ENCODE measurements at places on chromosomes 2 and 18.

- DNase-seq: no peak
These were observed 35.9 kb downstream of the LHCGR start for GRCh38 chr2:48719480-48720177.

GRCh38 chr2:226983895-226984749 lies 148.3 kb downstream of the RHBDD1 start:
- no peak for DNase-seq

DNA sequence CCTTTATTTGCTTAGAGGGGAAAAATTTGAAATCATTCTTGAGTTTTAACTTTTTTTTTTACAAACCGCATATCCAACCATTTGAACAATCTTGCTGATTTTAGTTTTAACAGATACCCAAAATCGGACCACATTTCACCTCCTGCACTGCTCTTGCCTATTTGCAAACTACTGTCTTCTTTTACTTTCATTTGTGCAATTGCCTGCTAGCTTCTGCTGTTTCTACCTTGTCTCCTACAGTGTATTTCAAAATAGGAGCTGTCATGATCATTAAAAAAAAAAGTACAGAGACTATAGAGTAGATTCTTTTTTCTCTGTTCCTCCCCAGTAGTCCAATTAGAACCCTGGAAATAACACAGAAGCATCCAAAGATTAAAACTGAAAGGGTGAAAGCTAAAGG lies 1081.2 kb downstream of the SOCS6 start:
- no peak for DNase-seq

- DNase-seq: no peak
These were observed 61.3 kb downstream of the GDF7 start for GRCh38 chr2:20728114-20728758.

DNA sequence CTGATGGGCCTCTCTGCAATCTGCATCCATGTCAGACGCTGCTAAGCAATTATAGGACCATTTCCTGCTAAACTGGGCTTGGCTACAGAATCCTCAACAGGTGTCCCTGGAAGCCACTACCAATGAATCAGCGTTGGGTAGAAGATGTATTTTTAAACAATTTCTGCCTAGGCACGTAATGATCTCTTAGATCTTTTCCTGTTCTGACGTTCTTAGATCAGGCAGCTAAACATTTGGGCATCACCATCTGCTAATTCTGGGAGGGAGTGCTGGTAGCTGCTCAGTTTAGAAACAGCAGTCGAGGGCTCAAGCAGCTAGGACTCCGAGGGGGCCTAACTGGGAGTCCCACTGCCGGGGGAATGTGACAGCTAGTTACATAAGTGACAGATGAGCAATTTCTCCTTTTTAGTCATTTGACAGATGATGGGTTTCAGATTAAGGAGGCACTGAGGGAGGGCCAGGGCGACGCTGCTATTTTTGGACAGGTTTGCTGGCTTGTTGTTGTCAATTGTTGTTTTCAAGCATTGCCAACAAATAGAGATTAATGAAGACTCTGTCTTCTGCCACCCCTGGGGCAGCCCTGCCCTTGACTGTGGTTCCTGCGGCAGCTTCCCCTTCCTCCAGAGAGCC lies 92.7 kb downstream of the MRO start:
- DNase-seq: no peak

GRCh38 chr2:118464046-118464445 lies 375.8 kb downstream of the INSIG2 start:
- no peak for DNase-seq

DNA sequence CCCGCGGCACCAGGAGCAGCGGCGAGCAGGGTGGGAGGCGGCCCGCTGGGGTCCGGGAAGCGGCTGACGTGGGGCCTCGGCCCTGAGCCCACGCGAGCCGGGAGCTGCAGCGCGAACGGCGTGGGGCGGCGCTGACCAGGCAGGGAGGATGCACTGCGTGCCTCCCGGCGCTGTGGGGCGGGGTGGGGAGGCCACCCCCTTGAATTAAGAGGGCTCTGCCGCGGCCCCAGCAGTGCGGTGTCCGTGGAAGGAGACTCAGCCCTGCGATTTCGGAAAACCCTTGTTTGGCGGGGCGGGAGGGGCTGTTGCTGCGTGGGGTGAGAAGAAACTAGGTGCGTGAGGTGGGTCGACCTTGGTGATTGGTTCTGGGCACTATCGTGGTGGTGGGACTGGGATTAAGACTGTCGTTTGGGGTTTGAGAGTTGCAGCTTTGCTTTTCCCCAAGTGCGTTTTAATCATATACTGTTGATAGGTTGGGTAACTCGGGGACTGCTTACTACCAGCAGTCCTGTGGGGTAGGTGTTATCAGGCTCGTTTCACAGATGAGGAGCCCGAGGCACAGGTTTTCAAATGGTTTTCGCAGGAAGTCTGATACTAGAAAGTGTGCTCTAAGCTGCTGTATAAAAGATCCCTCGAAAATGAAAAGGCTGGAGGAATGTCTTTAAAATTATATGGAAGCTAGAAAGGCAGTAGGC lies 722 bp downstream of the ACSL3 start:
- no peak for DNase-seq

DNA sequence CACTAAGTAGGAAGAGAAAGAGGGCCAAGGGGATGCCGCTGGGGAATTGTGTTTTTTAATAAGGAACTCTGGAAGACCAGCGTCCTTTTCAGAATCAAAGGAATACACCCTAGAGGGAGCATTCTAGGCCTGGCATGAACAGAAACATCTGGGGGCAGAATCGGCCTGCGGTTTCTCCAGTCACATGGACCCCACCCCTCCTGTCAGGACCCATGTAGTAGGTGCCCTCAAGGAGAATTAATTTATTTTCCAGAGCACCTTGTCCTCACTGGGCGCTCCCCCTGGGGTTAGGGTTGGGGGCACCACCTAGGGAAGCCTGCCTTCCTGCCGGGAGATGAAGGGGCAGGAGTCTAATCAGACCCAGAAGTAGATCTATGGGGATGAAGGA lies 44.2 kb downstream of the TMEM37 start:
- DNase-seq: no peak
